ENCODE measurements at places on chromosomes 7 and 10.
A peak's percentile ranks its signal among the peaks of the same experiment; 100 is the strongest.

GRCh38 chr10:64080071-64080470 lies 558.9 kb downstream of the REEP3 start:
- DNase-seq: no peak

DNA sequence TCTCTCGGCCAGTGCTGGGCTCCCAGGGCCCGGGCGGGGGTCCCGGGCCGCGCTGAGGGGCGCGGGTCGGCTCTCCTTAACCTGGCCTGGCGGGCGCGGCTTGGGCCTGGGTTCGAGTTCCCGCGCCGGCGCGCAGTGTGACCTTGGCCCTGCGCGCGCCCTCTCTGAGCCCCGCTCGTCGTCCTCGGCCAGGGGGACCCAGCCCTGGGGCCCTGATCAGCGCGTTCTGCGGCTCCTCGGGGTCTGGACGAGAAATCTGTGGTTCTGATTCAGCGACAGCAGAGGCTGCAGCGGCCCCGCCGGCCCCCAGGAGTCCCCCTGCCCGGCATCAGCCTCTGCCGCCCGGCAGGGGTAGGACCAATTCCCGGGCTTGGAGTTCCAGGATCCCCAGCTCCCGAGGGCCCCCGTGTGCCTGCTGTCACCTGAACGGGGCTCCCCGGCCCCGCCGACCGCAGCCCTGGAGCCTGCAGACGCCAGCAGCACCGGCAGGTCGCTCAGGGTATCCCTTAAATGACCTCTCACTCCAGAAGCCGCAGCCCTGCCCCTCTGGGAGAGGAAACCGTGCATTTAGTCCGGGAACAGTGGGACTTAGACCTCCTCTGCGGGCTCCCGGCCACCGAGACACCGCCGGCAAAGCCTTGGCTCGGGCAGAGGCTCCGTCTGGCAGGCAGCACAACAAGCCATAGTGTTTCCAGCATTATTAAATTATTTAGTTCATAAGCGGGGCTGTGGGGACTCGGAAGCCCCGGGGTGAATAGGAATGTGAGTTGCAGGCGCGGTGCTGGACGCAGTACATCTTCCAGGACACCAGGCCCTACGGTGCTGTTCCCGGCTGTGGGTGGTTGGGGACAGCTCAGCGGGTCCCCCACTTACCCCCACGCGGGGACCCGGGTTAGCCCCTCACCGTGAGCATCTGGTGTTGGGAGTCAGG lies 572 bp downstream of the CHST12 start:
- no peak for DNase-seq

DNA sequence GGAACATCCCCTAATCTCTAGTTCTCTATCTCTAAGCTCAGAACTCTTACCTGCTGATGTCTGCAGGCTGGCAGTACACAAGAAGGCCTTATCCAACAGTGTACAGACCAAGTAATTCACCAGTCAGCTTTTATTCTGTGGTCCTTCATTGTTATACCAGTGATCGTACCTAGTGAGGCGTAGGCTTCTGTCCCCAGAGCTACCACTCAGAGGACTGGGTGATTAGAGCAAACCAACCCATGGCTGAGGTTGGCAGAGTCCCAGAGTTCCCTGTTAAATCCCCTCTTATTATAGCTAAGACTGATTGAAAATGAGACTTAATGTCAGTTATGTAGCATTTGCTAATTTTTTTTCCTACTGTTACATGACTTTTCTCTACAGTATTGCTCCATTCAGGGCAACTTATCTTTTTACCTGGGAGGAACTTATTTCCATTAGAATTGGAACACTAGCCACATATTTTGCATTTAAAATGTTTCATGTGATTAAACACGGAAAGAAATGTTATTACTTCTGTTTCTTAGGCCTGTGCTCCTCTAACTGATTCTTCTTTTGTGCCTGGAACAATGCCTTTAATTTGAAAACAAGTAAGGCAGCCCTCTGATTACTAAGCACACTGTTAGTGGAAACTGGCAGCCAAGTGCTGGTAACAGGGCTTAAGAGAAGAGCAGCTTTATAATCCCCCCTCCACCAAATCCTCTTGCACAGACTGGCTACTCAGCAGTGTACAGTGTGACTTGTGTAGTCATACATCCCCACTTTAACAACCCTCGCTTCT lies 127.2 kb downstream of the LRRC4 start:
- peak; percentile 24 for DNase-seq

DNA sequence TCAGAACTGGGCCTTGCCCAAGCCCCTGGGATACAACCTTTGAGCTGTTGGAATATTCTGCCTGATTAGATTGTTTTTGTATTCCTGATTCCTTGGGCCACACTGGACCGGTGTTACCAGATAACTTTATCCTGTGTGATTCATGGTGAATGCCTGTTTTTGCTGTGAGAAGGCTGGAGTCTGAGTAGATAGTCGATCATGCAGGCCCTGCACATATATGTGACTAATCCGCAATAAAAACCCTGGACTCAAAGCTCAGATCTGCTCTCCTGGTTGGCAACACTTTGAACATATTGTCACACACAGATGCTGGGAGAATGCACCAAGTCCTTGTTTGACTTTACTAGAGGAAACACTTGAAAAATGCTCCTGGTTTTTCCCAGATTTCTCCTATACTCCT lies 183.9 kb upstream of the MBL2 start:
- DNase-seq: no peak

DNA sequence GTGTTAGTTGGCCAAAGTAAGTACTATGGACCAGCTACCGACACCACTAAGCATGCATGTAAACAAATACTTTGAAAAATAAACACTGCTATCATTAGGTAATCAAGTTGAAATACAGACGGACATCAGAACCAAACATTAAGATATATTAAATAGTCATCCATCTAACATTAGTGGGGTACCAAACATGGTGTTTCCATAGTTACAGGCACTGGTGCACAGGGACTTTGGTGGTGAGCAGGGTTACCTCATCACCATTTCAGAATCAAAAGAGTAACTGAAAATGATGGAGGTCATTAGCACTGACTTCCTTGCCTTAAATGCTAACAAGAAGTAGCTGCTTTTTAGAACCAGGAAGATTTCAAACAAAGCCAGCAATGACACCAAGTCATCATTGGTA lies 23.9 kb downstream of the EBLN1 start:
- DNase-seq: no peak

DNA sequence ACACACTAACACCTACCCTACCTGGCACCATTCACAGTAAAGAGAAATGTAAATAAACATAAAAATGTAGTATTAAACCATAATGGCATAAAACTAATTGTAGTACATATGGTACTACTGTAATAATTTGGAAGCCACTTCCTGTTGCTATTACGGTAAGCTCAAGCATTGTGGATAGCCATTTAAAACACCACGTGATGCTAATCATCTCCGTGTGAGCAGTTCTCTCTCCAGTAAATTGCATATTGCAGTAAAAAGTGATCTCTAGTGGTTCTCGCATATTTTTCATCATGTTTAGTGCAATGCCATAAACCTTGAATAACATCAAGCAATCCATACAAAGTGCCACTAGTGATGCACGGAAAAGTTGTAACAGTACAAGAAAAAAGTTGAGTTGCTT lies 75.4 kb downstream of the CFTR start:
- no peak for DNase-seq

DNA sequence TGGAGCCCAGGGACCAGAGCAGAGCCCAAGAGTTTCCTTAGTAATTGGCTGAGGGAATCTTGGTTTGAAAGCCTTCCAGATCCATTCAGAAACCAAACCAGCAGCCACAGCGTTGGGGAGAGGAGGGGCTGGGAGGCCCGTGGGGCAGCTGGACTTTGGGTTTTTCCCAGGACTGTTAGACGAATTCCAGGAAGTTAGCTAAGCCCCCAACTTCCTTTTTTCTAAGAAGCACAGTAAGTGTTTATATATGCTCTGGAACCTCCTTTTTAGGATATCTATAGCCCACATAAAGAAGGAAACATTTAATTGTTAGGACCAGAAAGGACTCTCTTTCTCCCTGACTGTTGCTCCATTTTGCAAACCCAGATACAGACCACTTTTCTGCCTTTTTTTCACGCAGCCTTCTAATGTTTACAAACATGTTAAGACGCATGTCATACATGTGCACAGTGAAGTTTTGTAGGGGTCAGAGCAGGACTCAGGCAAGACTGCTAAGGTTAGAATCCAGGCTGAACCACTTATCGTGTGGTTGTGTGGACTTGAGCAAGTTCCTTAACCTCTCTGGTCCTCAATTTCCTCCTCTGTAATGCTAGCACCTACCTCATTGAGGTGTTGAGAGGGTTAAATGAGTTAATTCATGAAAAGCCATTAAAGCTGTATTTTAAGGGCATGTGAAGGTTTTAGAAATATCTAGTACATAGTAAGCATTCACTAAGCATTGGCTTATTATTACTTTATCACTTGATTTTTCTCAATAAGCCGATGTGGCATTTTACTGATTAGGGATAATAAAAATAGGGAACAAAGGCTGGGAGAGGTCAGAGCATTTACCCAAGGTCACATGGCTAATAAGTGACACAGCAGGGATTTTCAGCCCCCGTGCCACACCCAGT lies 42.4 kb downstream of the TBATA start:
- no peak for DNase-seq

DNA sequence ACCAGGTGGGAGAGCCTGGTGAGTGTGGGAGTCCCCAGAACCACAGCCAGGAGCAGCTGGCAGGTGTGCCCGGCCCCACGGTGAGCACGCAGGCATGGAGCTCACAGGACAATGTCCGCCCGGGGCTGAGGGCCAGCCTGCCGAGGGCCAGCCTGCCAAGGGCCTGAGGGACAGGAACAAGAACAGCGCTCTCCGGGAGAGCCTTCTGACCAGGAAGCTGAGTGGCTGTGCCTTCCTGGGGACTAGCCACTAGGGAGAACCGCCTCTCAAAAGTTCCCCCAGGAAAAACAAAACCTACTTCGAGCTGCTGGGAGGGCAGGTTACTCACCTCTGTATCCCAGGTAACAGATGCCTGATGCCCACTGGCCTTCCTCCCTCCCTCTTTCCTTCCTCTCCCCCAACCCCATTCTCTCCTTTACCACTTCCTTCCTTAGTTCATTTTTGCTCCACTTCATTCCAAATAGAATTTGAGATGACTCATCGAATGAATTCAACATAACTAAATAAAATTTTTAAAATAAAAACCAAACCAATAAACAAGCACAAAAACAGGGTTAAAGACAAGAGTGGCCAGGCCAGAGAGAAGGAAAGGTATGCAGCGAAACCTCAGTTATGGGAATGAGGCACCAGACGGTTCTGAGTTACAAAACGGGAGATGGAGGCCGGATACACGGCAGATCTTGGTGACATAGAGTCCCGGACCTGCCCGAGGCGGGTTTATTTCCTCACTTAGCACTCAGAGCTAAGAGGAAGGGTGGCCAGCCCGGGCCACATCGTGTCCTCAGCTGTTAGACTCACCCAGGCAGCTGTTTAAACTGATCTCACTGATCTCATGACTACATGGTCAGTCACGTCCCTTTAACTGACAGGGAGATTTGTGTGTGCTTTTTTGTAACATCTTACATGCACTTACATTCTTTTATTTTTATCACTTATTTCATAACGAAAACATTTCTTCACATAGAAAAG lies 128.5 kb downstream of the TNS3 start:
- no peak for DNase-seq

DNA sequence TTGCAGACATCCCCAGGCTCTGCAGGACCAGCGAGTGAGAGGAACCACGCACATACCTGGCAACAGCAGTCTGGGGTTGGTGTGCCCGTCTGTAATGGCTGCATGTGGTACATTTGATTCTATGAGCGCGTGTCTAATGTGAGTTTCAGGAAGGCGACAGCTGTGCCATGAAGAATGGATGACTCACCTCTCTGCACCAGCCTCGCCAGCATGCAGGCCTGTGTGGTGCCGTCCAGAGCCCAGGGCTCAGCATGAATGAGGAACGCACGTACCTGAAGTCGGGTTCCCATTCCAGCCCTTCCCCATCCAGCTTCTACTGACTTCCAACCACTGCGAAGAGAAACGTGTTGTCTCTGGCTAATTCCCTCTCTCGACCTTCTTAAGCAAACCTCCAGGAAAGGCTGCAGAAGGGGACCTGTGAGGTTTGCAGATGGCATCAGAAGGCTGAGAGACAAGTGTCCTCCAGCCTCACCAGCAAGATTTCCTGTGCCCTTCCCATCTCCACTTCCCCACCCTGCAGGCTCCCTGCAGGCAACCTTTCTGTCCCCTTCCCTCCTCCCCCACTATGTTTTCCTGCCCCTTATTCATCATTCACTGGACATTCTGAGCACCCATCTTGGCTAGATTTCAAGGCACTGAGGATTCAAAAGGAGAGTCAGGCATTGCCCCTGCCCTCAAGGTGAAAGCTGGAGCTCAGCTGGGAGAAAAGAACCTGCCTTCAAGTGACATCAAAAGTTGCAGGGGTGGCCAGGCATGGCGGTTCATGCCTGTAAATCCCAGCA lies 54.3 kb downstream of the ASB13 start:
- no peak for DNase-seq

GRCh38 chr7:137130751-137131158 lies 212.8 kb downstream of the PTN start:
- DNase-seq: no peak

GRCh38 chr7:116271963-116272886 lies 61.9 kb downstream of the TES start:
- no peak for DNase-seq

GRCh38 chr7:12322284-12322902 lies 81.3 kb downstream of the VWDE start:
- DNase-seq: no peak

- DNase-seq: no peak
These were observed 248.1 kb downstream of the AHR start for GRCh38 chr7:17546592-17546991.

- no peak for DNase-seq
These were observed 109.6 kb downstream of the WDR11 start for GRCh38 chr10:120960725-120961124.

GRCh38 chr10:69472544-69472943 lies 21.3 kb downstream of the TSPAN15 start:
- DNase-seq: no peak
